ENCODE measurements at places on chromosomes 12 and 14.

GRCh38 chr12:132771126-132771838 lies 9.7 kb upstream of the ANKLE2 start:
- no peak for DNase-seq

DNA sequence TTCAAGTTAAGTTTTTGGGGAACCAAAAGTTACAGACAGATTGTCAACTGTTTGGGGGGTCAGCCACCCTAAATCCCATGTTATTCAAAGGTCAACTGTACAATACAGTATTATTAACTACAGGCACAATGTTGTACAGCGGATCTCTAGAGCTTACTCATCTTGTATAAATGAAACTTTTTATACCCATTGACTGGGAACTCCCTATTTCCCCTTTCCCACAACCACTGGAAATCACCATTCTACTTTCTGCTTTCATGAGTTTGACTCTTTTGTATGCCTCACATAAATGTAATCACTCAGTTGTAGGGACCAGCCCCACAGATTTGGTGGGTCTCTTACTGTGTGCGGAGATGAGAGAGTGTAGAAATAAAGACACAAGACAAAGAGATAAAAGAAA lies 57.8 kb downstream of the SLCO1B3 start:
- DNase-seq = no peak

- DNase-seq = peak; percentile 76
These were observed 982.9 kb upstream of the TMEM132C start for GRCh38 chr12:127284021-127284420.

GRCh38 chr14:95291859-95292542 lies 27.7 kb downstream of the CLMN start:
- DNase-seq = peak; percentile 74

DNA sequence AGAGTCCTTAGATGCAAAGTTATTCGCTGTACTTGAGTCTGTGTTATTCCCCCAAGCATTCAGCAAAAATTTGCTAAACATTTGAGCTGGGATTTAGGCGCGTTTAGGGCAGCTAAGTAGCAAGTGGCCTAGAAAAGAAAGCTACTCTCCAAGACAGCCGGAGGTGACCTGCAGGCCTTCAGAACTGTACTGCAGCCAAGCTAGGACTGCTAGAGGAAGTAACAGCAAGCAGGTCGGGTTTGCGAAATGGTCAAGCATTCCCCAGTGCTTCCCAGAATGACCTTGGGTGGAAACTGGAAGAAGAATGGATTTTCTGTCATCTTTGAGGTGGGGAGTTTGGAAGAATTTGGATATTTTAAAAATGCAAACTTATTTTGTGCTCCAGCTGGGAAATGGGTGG lies 287.5 kb downstream of the FOXN3 start:
- DNase-seq = no peak

GRCh38 chr12:130192642-130193345 lies 30.5 kb downstream of the FZD10 start:
- DNase-seq = no peak

- no peak for DNase-seq
These were observed 240 bp downstream of the BTG1 start for GRCh38 chr12:92145481-92145730.

GRCh38 chr12:1740161-1740948 lies 49.5 kb downstream of the ADIPOR2 start:
- no peak for DNase-seq

DNA sequence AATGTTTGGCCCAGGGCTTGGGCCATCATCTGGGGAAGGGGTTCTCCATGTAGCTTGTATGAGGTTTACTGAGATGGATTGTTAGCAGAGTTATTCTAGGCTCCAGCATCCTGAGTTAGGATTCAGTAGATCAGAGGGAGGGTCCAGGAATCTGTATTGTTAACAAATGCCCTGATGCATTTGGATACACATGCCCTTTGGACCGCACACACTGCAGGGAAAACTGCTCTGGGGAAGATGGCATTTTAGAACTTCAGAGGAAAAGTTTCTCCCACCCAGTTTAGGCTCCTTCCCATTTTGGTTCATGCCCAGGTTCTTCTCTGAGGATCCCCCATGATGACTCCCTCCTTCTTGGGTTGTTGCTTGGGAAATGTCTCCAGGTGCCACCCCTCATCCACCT lies 193.3 kb downstream of the KTN1 start:
- no peak for DNase-seq

DNA sequence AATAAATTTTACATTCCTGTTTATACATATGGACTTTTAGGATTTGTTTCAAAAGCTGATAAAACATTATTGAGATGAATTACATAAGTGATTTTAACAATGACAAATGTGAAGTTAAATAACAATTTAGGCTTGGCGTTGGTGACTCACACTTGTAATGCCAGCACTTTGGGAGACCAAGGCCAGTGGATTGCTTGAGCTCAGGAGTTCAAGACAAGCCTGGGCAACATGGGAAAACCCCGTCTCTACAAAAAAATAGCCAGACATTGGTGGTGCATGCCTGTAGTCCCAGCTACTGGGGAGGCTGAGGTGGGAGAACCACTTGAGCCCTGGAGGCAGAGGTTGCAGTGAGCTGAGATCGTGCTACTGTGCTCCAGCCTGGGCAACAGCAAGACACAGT lies 7.4 kb downstream of the ACOT2 start:
- DNase-seq = no peak

DNA sequence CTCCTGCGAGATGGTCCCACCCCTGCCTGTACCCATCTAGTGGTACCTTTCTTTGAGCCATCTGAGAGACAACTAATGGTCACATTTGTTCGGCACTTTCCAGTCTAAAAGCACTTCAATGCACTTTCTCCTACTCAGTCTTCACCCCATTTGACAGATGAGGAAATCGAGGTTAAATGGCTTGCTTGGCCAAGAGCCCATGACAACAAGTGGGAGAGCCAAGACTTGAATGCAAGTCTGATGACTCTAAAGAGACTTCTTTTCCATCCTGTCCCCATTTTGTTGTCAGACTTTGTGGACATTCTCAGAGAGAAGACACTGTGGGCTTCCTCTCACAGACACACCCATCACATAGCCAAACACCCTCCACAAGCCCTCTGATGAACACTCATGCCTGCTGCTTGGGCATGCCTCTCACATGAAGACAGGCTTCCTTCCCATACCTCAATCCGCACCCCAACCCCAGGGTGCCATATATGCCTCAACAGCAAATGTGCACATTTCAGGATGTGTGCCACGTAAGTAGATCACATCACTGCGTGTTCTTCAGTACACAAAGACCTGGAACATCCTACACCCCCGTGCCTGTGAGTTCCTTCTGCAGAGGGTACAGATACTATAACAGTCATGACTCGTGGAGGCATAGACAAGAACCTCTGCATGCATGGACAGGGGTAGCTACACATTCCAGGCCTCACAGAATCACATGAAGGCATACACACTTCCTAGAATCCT lies 805 bp downstream of the MYH7 start:
- no peak for DNase-seq

DNA sequence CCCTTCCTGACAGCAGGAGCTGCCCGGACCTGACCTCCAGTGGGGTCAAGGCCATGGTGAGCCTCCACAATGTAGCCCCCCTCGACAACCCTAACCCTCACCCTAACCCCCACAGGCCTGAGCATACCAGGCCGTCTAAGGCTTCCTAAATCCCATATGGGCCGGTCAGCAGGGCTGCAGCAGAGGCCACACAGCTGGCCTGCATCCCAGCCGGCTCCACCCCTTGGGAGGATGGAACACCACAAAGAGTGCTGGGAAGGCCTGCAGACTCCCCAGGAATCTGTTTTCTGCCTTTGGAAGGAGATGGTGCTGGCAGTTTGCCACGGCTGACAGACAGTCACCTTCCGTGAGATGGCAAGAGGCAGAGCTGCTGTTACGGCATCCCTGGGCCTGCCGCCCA lies 2.8 kb downstream of the TMEM179 start:
- no peak for DNase-seq

GRCh38 chr12:42750356-42750755 lies 160.8 kb upstream of the PRICKLE1 start:
- no peak for DNase-seq

DNA sequence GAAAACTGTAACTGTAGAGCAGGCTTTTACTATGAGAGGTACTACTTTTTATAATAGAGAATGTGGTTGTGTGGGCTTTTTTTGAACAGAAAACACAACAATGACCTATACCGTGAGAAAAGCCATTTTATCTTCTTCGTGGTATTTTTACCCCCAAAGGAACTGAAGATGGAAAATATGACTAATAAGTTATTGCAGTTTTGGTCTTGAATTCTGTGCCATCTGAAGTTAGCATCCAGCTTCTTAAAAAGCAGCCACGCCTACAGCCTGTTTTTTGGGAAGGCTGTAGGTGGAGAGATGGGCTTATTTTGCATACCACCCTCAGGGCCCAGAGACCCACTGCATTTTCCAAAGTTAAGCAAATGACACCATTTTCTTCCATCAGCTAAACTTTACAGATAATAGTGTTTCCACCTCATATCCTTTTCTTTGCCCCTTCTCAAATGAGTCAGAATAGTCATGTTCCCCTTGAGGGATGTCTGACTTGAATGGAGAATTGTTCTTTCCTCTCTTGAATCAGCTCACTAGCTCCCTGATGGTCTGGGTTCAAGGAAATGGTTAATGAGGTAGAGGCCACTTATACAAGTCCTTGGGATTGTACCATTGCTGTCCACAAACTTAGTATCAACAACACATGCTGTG lies 53.0 kb downstream of the TBC1D30 start:
- DNase-seq = no peak

- peak; percentile 30 for DNase-seq
These were observed 41.7 kb downstream of the SUSD6 start for GRCh38 chr14:69652942-69653684.

- no peak for DNase-seq
These were observed 65.7 kb downstream of the TMX1 start for GRCh38 chr14:51305751-51306150.

DNA sequence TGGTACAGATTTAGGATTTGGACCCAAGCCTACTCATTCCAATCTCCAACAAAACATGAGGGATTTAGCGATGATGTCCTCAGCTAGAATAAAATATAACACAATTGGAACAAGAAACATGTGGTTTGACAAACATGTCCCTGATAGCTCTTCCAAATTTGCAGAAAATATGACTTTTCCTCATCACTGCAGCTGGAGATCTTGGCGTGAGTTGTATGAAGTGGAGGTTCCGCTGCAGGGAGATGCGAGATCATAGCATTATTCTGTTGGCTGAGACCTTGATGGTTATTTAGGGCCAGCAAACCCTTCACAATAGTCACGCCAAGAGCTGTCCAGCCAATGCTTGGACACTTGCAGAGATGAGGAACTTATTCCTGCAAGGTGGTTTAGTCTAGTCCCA lies 413.4 kb upstream of the TBX3 start:
- no peak for DNase-seq

- no peak for DNase-seq
These were observed 13.9 kb downstream of the ADGRD1 start for GRCh38 chr12:130967636-130968035.

DNA sequence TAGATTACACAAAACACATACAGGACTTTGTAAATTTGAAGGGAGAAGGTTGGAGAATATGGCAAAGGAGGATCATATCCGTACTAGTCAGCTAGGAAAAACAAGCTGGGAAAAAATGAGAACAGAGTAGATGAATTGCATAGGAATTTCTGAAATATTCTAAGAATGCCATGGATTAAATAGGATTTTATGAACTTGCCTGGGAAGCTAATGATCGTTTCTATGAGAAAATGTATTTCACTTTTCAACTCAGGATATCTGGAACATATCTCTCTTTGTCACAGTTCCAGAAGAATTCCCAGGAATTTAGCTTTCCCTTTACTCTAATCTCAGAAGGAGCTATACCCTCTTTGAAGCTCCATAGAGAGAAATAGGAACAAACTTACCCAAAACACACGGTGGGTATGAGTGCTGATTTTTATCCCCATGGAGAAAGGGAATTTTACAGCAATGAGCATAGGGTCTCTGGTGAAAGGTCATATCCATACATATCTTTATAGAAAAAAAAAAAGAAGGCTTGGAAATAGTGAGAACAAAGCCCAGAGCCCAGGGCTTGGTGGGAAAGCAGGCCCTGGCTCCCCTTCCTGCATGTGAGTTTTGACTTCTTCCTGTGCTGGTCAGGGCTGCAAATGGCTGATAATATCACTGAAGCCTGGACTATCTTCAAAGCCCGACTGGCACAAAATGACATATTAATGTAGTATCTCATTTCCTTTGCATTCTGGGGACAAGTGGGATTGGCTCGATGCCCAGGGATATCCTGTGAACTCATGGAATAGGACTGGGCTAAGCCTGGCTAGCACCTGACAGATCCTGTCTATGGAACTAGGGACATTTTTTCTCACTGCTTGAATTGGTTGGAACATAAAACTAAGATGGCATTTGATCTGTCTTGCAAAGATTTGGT lies 136.3 kb downstream of the AEBP2 start:
- peak; percentile 80 for DNase-seq

- peak; percentile 8 for DNase-seq
These were observed 70.7 kb upstream of the PSMA6 start for GRCh38 chr14:35221462-35221861.

DNA sequence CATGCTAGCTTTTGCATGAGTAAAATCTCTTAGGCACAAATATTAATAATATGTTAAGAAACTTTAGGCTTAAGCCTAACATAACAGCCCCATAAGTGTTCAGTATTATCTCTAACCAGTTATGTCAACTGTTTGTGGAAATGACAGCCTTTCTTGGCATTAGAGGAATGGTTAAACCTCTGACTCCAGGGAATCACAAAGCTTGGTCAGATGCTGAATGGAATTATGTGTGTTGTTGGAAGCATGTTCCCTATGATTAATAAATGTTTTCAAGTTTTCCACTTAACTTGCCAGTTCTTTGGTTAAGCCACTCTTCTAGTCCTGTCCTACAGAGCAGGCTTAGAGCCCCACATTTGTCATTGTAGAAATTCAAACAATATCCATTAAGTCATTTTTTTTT lies 17.0 kb downstream of the PSEN1 start:
- DNase-seq = no peak

GRCh38 chr14:22483863-22484593 lies 105.0 kb downstream of the DAD1 start:
- DNase-seq = no peak

DNA sequence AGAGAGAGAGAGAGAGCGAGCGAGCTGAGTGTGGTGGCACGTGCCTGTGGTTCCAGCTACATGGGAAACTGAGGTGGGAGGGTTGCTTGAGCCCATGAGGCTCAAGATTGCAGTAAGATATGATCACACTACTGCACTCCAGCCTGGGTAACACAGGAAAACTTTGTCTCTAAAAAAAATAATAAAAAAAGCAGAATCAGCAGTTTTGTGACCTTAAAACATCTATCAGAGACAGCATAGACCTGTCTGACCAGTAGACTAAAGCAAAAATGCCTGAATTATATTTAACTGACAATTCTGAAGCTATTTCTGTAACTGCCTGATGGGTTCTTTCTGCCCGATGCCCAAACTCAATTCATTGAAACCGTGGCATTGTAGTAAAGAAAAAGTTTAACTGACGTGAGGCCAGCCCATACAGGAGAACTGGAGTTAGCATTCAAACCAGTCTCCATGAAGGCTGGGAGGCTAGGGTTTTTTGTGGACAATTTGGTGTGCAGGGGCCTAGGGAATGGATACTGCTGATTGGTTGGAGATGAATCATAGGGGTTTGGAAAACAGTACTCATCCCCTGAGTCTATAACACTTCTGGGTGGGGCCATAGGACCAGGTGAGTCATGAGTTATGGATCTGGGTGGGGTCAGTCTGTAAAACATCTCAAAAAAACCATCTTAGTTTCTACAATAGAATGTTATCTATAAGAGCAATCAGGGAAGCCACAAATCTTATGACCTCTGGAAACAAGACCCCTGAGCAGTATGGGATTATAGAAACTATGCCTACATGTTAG lies 8.0 kb upstream of the RASSF8 start:
- DNase-seq = peak; percentile 80

Data from ELR (cell line).